ENCODE measurements at places on chromosomes 7 and 10. TPM values are rescaled to one million over a fixed set of nuclear protein-coding genes. Genes with fewer than 3 reads are reported as not detected.

- no peaks in the 10 kb centered on the region for H3K36me3 ChIP-seq
- DNase-seq: peak; percentile 78
- peak overlapping the region; percentile 30 for H3K4me3 ChIP-seq
- H3K4me1 ChIP-seq: peaks cover 33% of the 10 kb centered on the region
- H3K27me3 ChIP-seq: no peaks in the 10 kb centered on the region
- H3K27ac ChIP-seq: peak overlapping the region; percentile 83
These were observed 121.0 kb downstream of the HIP1 start for GRCh38 chr7:75617634-75618234.

GRCh38 chr10:58641095-58641531, 128.4 kb downstream of the BICC1 start:
- H3K27ac ChIP-seq: no peak overlapping the region
- DNase-seq: no peak
- H3K4me1 ChIP-seq: no peaks in the 10 kb centered on the region
- H3K27me3 ChIP-seq: no peaks in the 10 kb centered on the region
- H3K4me3 ChIP-seq: no peak overlapping the region

GRCh38 chr10:22317076-22317370, 835 bp downstream of the COMMD3 start:
- peaks cover 41% of the 10 kb centered on the region for H3K4me1 ChIP-seq
- DNase-seq: no peak
- H3K4me3 ChIP-seq: peak overlapping the region; percentile 93
- H3K27me3 ChIP-seq: peaks cover 8% of the 10 kb centered on the region

The SRRM3 gene
- total RNA-seq: 0.09 TPM

The NOS3 gene
- 10.8 TPM for total RNA-seq
